Sigmoid colon (tissue), 7 donors: ENCODE measurements at places on chromosomes 4 and X. TPM values are rescaled to one million over a fixed set of nuclear protein-coding genes. Genes with fewer than 3 reads are reported as not detected.

GRCh38 chr4:138406876-138407275, 164.7 kb upstream of the SLC7A11 start:
- no peak for DNase-seq

The GLRA2 gene
- not detected for total RNA-seq

- no peak for DNase-seq
Measured at GRCh38 chr4:59057804-59058203, 1947.6 kb upstream of the IGFBP7 start.

The DDX60 gene
- total RNA-seq, result 16.1 TPM

GRCh38 chr4:26126994-26127393, 193.8 kb upstream of the RBPJ start:
- no peak for DNase-seq

DNA sequence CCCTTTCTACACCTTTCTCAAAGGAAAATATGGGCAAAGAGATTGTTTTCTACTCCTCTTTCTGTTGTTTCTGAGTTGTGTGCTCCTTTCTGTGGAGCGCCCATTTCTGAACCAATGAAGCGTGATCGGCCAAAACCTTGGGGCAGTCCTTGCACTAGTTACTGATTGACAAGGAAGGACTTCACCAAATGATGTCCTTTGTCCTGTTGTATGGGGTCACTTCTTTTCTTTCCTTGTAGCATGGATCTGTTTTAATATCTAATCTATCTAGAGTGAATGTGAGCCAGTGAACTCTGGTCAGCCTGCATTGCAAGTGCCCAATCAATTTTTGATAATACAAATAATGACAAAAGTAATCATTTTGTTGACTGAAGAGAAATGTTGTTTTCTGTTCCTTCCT, 94.5 kb downstream of the EGF start:
- no peak for DNase-seq
